Effector memory CD8-positive, alpha-beta T cell (primary cell): ENCODE measurements at places on chromosomes 16 and 17.

DNA sequence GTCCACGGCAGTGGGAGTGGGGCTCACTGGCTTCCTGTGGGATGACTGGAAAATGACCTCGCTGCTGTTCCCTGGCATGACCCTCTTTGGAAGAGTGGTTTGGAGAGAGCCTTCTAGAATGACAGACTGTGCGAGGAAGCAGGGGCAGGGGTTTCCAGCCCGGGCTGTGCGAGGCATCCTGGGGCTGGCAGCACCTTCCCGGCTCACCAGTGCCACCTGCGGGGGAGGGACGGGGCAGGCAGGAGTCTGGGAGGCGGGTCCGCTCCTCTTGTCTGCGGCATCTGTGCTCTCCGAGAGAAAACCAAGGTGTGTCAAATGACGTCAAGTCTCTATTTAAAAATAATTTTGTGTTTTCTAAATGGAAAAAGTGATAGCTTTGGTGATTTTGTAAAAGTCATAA lies 7.8 kb upstream of the RNF213 start:
- H3K4me3 ChIP-seq: peak overlapping the region; percentile 22
- peaks cover 12% of the 10 kb centered on the region for H3K36me3 ChIP-seq
- no peaks in the 10 kb centered on the region for H3K27me3 ChIP-seq
- peaks cover 29% of the 10 kb centered on the region for H3K4me1 ChIP-seq

DNA sequence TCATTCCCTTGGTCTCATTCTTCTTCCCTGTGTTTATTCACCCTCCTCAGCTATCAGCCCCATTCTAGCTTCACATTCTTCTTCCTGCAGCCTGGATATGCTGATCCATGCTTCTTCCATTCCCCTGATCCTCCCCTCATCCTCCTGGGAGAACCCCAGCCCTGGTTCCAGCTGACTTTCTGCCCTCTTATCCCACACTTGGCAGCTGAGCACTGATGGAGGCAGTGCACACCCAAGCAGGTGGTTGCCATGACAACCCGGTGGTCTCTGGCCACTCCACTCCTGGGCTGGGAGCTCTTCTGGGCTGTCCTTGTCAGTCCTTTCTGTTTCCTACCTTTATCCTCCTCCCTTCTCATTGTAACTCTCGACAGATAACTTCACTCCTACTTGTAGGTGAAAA lies 16.7 kb upstream of the TUBG2 start:
- H3K27ac ChIP-seq: no peak overlapping the region
- peaks cover 6% of the 10 kb centered on the region for H3K36me3 ChIP-seq
- no peak overlapping the region for H3K4me3 ChIP-seq

GRCh38 chr17:77128896-77129567 lies 11.7 kb upstream of the SEC14L1 start:
- H3K27ac ChIP-seq: peak overlapping the region; percentile 94
- no peak for DNase-seq
- peaks cover 8% of the 10 kb centered on the region for H3K36me3 ChIP-seq
- peaks cover 10% of the 10 kb centered on the region for H3K4me1 ChIP-seq
- no peaks in the 10 kb centered on the region for H3K27me3 ChIP-seq

DNA sequence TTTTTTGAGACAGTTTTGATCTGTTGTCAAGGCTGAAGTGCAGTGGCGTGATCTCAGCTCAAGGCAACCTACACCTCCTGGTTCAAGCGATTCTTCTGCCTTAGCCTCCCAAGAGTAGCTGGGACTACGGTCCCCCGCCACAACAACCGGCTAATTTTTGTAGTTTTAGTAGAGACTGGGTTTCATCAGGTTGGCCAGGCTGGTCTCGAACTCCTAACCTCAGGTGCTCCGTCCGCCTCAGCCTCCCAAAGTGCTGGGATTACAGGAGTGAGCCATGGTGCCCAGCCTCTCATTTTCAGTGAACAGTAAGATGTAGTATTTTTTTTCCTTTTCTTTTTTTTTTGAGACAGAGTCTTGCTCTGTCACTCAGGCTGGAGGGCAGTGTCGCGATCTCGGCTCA lies 7.8 kb downstream of the SUMO2 start:
- no peak overlapping the region for H3K27ac ChIP-seq
- H3K4me3 ChIP-seq: no peak overlapping the region
- peaks cover 92% of the 10 kb centered on the region for H3K36me3 ChIP-seq
- peaks cover 13% of the 10 kb centered on the region for H3K4me1 ChIP-seq

DNA sequence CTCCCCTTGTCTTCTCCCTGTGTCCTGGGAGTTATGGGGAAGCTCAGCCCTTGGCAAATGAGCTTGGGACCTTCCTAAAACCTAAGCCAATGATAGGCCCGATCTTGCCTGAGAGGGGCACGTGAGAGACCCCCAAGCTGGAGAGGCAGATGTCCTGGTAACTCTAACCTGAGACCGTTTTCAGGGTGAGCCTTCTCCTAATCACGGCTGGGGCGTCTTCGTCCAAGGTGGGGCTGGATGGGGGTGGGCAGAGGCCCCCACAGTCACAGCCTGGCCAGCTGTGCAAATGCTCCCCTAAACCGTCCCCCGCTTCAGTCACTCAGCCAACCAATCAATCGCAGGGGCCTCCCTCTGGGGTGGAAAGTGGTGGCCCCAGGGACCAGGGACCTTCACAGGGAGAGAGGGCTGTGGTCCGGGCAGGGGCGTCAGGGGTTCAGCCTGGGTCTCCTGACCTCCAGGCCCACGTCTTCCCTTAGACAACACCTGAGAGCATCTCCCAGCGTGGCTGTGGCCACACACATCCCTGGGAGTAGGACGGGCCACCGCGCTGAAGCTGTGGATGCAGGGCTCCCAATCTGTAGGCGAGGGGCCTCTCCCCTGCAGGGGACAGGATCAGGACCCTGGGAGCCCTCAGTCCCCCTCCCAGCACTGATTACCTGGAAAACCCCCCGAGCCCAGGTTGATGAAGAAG lies 30.6 kb downstream of the ACTG1 start:
- H3K27ac ChIP-seq: no peak overlapping the region
- H3K27me3 ChIP-seq: peaks cover 41% of the 10 kb centered on the region
- DNase-seq: no peak

- no peaks in the 10 kb centered on the region for H3K36me3 ChIP-seq
- no peaks in the 10 kb centered on the region for H3K27me3 ChIP-seq
- no peak overlapping the region for H3K27ac ChIP-seq
- H3K4me1 ChIP-seq: peaks cover 9% of the 10 kb centered on the region
- no peak overlapping the region for H3K4me3 ChIP-seq
- DNase-seq: no peak
Measured at GRCh38 chr16:50600582-50601283, 52.5 kb downstream of the NKD1 start.

DNA sequence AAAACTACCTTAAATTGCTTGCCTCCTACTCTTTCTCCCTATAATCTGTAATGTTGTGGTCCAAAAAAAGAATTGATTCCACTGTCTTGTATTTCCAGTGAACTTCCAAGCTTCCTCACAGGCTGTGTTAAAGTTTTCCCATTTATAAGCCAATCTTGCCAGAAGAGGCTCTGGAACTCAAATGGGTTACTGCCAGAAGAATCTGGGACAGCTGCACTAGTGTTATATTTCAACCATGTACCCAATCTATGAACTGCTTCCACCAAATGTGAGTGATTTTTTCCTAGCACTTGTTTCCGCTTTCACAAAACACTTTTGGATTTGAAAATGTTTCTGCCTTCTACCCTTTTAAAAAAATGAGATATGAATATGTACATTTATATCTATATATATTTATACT lies 1.8 kb downstream of the CCDC43 start:
- H3K27me3 ChIP-seq: no peaks in the 10 kb centered on the region
- peaks cover 34% of the 10 kb centered on the region for H3K4me1 ChIP-seq
- H3K27ac ChIP-seq: no peak overlapping the region
- peaks cover 26% of the 10 kb centered on the region for H3K36me3 ChIP-seq
- no peak overlapping the region for H3K4me3 ChIP-seq
- no peak for DNase-seq

DNA sequence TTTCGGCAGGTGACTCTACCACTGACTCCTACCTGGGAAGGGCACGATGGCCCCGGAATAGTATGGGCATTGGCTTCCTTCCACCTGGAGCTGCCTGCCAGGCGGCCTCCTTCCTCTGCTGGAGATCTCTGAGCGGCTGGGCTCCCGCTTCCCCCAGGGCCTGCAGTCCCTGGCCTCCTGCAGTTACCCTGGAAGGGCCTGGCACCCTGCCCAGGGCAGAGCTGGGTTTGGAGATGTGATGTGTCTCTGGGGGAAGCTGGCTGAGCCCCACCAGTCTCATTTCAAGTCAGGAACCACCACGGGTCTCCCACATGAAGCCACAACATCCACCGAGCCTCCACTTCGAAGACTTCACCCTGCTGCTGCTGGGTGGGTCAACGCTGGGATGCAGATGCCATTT lies 97.9 kb downstream of the IRF8 start:
- H3K36me3 ChIP-seq: no peaks in the 10 kb centered on the region
- peaks cover 9% of the 10 kb centered on the region for H3K4me1 ChIP-seq

- no peak overlapping the region for H3K4me3 ChIP-seq
- no peak for DNase-seq
- no peaks in the 10 kb centered on the region for H3K4me1 ChIP-seq
- H3K27ac ChIP-seq: no peak overlapping the region
- no peaks in the 10 kb centered on the region for H3K36me3 ChIP-seq
Measured at GRCh38 chr16:5056352-5056751, 9.4 kb downstream of the C16orf89 start.

DNA sequence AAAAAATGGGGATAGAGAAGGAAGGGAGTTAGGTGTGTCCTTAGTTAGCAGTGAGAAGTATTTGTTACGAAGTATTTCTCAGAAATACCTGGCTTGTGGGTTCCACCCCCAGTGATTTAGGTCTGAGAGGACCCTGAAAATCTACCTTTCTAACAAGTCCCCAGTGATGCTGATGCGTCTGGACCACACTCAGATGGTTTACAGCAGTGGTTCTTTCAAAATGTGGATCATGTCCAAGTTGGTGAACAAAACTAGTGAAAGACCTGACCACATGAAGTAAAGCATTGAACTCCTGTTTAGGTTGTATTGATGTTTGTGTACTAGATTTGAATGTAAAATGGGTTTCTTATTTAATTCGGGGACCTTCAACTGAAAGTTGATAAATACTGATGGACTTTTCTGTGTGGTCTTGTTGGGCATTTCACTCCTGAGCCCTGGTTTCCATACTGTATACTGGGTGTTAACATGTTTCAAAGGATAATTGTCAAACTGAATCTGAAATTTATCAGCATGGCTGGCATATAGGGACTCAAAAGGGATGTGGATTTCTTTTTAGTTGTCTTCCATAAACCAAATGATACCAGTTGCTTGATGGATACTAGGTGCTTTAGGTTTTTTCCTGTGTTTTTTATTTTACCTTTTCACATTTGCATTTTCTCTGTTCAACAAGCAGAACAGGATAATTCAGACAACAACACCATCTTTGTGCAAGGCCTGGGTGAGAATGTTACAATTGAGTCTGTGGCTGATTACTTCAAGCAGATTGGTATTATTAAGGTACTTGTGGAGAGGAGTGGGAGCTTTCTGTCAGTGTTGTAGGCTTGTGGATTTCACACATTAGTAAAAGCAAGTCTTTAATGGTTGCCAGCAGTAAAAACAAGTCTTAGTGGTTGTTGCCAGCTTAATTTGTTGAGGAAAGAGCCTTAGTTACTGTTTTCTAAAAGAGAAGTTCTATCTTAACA lies 8.8 kb downstream of the FUS start:
- no peaks in the 10 kb centered on the region for H3K27me3 ChIP-seq
- H3K27ac ChIP-seq: peak overlapping the region; percentile 86
- peaks cover 100% of the 10 kb centered on the region for H3K36me3 ChIP-seq
- H3K4me3 ChIP-seq: peak overlapping the region; percentile 53
- H3K4me1 ChIP-seq: peaks cover 63% of the 10 kb centered on the region

DNA sequence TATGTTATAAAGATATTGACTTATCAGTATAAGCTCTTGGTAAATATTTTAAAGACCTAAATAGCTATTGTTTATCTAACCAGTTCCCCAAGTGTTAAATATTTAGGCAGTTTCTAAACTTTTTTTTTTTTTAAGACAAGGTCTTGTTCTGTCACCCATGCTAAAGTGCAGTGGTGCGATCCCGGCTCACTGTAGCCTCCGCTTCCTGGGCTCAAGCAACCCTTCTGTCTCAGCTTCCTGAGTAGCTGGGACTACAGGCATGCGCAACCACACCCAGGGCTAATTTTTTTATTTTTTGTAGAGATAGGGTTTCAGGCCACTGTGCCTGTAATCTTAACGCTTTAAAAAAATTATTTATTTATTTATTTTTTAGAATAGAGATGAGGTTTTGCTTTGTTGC lies 43.5 kb downstream of the SNX29 start:
- H3K36me3 ChIP-seq: peaks cover 7% of the 10 kb centered on the region
- H3K27me3 ChIP-seq: no peaks in the 10 kb centered on the region
- no peak for DNase-seq
- H3K27ac ChIP-seq: no peak overlapping the region

- no peak for DNase-seq
- no peaks in the 10 kb centered on the region for H3K27me3 ChIP-seq
- H3K4me1 ChIP-seq: peaks cover 16% of the 10 kb centered on the region
Measured at GRCh38 chr17:80315517-80316182, 55.0 kb downstream of the RNF213 start.

GRCh38 chr16:87414251-87414680 lies 22.1 kb downstream of the MAP1LC3B start:
- DNase-seq: no peak
- peaks cover 2% of the 10 kb centered on the region for H3K4me1 ChIP-seq
- no peaks in the 10 kb centered on the region for H3K27me3 ChIP-seq

- H3K27ac ChIP-seq: no peak overlapping the region
- H3K4me3 ChIP-seq: no peak overlapping the region
- peak; percentile 60 for DNase-seq
- H3K36me3 ChIP-seq: no peaks in the 10 kb centered on the region
- H3K27me3 ChIP-seq: no peaks in the 10 kb centered on the region
Measured at GRCh38 chr17:75601057-75601987, 13.7 kb downstream of the MYO15B start.

- H3K27ac ChIP-seq: no peak overlapping the region
- no peaks in the 10 kb centered on the region for H3K4me1 ChIP-seq
- DNase-seq: no peak
- no peak overlapping the region for H3K4me3 ChIP-seq
Measured at GRCh38 chr17:71793518-71793917, 327.3 kb upstream of the SOX9 start.

DNA sequence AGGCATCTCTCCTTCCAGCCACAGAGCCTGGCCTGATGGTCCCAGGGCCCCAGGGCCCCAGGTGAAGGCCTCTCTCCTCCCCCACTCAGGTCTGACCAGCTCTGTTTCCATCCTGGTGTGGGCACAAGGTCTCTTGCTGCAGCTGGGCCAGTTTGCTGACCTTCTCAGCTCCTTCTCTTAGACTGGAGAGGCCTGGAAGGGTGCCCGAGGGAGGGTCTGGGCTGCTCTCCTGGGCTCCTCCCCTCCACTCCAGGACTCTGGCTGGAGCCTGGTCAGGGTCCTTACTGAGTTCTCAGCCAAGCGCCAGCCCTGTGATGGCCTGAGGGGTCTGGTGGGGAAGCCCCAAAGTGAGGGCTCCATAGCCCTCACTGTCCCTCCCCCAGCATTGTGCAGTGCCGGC lies 12.4 kb downstream of the SOCS3 start:
- DNase-seq: no peak
- H3K36me3 ChIP-seq: peaks cover 16% of the 10 kb centered on the region
- H3K27me3 ChIP-seq: no peaks in the 10 kb centered on the region
- H3K4me1 ChIP-seq: peaks cover 57% of the 10 kb centered on the region

DNA sequence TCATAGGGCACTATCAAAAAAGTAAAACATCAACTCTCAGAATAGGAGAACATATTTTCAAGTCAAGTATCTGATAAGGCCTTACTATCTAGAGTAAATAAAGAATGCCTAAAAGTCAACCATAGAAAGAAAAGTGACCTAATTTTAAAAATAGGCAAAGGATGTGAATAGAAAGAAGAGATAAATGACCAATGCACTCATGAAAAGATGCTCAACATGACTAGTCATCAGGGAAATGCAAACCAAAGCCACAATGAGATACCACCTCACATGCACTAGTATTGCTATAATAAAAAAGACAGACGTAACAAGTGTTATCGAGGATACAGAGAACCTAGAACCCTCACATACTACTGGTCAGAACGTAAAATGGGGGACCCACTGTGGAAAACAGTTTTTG lies 90.8 kb downstream of the DYNLRB2 start:
- no peak for DNase-seq
- H3K36me3 ChIP-seq: no peaks in the 10 kb centered on the region
- H3K4me3 ChIP-seq: no peak overlapping the region
- no peak overlapping the region for H3K27ac ChIP-seq
- no peaks in the 10 kb centered on the region for H3K27me3 ChIP-seq
